ENCODE measurements at places on chromosomes 6 and 20.

DNA sequence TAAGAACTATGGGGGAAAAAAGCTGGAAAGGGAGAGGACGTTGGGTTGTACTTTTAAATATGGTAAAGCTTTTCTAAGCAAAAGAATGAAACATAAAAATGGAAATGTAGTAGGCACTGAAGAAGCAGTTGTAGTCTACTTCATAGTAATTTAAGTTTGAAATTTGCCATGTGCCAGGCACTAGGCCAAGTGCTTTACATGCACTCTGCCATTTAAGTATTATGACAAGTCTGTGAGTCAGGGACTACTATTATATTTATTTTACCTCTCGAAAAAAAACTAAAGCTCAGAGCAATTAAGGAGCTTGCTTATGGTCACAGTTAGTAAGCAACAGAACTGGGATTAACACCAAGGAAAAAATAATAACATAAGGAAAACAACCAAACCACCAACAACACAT lies 257.8 kb downstream of the GMDS start:
- DNase-seq, result no peak

DNA sequence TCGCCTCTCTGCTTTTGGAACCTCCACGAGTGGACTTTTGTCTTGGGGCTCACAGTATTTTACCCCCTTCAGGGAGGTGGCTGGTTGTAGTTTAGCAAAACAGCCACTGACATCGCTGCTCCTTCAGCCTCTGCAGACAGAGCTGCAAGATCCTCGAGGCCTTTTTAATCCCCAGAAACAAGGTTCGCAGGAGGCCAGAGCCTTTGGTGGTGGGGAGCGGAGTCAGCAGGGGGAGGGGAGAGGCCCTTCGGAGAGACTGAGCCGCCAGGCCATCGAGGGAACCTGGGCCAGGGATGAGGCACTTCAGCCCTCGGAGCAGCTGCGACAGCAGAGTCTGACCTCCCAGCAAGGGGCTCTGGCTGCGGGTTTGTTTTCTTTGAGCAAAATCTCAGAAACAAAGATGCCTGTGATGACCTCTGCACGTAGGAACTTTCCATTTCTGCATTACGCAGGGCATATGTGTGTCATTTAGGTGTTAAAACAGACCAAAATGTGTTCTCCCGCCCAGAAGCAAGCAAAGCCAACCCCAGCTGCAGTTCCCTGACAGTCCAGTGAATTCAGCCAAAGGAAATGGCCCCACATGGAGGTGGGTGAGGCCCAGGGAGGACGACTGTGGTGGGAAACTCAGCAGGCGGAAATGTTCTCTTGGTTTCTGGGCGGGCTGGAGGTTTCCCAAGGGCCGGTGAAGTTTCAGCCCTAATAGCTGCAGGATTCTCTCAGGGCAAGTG lies 171.2 kb upstream of the SULF2 start:
- no peak for DNase-seq

GRCh38 chr20:25697132-25697446 lies 436 bp upstream of the ZNF337 start:
- no peak for DNase-seq

DNA sequence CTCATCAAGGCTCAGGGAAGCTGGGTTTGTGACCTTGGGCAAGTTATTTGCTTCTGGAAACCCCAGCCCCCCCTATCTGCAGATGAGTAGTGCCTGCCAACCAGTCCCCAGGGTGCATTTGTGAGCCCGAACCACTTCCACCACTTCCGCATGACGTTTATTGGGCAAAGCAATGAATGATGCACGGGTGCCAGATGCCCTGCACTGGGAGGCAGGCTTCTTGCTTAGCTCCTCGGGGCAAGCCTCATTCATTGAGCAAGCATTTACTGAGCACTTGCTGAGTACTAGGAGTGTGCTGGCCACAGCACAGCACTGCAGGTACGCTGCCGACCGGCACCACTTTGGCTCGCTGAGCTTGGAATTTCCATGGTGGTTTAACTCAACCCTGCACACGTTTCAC lies 60.2 kb downstream of the GNAS-AS1 start:
- DNase-seq, result no peak

DNA sequence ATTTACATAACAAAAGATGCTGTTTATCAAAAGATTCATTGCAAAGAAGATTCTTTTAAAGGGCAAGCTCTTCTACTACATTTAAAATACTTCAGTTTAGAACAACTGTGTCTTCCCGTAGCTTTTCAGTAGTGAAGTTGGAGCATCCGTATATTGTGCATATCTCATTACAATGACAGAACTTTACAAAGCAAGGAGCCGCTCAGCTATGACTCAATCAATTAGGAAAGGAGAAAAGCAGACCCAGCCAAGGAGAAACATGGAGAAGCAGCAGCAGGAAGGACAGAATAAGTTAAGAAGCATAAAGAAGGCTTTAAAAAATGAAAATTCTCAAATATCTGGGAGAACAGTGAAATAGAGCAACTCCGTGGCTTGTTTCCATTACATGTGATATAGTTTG lies 132.6 kb upstream of the SMLR1 start:
- no peak for DNase-seq

DNA sequence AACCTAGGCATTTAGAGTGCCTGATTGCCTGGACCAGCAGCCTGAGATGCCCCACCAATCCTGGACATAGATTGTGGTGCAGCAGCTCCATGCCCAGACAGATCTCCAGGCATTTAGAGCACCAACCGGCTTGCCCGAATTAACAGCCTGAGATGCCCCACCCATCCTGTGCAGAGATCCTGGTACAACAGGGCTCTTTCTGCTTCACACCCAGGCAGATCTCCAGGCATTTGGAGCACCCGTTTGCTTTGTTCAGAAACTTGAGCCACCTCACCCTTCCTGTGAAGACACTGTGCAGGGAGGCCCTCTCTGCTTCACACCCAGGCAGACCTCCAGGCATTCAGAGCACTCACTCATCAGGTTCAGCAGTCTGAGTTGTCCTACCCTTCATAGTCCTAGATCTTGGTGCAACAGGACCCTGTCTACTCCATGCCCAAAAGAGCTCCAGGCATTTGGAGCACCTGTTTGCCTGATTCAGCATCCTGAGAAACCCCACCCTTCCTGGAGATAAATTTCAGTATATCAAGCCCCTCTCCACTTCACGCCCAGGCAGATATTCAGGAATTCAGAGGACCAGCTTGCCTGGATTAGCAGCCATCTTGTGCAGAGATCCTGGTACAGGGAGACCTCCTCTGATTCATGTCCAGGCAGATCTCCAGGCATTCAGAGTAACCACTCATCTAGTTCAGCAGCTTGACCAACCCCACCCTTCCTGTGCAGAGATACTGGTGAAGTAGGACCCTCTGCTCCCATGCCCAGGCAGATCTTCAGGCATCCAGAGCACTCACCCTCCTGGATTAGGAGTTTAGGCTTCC lies 189.2 kb upstream of the FERMT1 start:
- DNase-seq, result no peak

DNA sequence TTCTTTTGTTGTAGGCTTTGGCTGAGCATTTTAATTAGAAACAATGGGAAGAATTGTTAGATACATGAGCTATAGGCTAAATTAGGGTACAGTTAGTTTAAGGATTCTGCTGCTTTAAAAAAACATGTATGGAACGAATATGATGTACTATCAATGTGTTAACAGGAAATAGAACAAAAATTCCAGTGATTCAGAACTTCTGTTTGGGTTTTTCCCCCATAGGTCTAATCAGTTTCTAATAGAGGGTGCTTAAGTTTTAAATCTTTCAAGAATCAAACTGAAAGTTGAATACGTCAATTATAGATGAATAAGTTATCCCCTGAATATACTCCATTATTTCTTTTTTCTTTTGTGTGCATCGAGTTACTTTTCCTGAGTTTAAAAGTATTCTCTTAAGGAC lies 1.9 kb downstream of the TAB2 start:
- no peak for DNase-seq

DNA sequence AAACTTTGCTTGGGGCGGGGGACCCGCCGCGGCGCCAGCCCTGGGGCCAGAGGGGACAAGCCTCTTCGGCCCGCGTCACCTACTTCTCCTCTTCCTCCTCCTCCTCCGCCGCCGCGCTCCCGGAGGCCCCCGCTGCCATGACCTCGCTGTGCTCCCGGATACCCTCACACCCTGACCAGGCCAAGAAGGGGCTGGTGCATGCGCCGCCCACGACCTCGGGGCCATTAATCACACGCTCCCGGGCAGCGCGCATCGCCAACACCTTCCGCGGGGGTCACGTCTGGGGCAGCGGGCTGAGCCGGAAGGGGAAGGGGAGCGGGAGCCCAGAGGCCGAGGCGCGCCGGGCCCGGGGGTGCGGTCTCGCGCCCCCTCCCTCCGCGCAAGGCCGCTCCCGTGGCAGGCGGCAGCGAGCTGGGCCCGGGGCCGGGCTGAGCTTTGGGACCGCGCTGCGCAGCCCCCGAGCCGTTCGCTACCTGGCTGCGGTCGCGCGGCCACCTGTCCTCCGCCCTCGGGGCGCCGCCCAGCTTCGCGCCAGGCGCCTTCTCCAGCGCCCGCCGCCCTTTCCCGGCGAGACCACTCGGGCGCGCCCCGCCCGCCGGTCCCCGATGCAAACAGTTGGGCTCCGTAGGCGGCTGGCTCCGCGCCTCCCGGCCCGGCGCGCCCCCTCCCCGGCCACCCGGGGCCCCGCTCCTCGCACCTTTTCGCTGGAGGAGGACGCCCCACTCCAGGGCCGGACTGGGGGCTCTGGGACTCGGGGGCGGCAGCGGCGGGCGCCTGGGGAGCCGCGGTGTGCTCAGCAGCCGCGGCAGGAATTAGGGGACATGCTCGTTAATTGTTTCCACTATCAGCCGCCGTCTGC lies 575 bp upstream of the CNR1 start:
- no peak for DNase-seq

DNA sequence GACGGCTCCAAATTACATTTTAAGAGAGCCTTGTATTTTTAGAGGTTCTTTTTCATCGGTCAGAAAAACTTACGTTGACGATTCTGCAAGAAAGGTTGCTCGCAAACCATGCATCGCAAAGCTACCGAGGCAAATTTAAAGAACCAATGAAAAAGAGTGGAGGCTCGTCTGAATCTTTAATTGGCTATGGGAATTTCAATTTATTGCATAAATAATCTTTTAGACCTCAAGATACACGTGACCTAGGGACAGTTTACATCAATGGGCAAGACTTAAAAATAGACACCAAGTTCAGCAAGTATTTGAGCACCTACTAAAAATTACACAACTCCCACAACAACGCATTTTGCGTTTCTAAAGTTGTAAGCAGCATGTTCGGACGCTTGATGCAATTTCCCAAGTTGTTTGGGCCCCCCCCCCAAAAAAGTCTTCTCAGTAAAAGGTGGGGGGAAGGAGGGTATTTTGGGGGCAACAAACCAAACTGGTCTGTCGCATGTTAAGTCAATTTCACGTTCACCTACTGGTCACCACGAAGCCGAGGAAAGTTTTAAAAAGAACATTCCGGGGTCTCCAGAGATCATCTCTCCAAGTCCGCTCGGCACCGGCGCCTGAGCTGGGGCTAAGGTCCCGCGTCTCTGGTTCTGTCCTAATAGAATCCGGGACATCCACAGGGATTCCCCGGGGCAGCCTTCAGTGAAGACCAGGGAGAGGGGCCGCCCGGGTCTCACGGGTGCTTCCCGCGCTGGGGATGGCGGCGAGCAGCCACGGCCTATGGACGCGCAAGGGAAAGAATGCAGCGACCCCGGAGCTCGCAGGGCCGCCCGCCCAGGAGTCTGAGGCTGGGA lies 851 bp downstream of the SNX5 start:
- no peak for DNase-seq

GRCh38 chr20:62898970-62899632 lies 27.2 kb downstream of the DIDO1 start:
- DNase-seq, result no peak

- no peak for DNase-seq
Measured at GRCh38 chr20:31538326-31538725, 24.1 kb downstream of the HM13 start.

- DNase-seq, result no peak
Measured at GRCh38 chr6:20266851-20267608, 54.8 kb upstream of the MBOAT1 start.

- DNase-seq, result no peak
Measured at GRCh38 chr20:49890471-49891361, 24.6 kb downstream of the SPATA2 start.

- no peak for DNase-seq
Measured at GRCh38 chr6:152669895-152670294, 27.8 kb upstream of the MYCT1 start.

DNA sequence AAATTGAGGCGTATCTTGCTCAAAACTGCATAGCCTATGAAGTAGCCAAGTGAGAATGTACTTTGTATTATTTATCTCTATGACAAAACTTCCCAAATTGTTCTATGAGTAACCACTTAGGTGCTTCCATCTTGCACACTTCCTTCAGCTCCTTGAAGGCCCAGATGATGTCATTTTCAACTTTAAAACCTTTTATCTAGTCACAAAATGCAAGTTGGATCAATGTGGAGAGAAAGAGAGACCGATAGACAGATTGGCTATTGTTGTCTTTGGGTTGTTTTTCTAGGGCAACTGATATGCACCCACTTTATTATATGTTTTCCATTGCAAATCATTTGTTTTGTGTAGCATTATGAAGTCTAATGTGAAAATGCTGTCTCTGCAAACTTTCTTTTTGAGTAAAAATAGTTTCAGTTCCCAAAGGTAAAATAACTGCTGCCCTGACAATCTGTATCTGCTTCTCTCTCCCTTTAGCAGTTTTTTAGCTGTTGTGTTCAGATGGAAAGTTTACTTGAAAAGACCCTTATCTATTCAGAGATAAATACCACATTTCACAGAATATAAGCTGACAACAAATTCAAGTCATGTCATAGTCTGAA lies 73.7 kb upstream of the CITED2 start:
- no peak for DNase-seq

DNA sequence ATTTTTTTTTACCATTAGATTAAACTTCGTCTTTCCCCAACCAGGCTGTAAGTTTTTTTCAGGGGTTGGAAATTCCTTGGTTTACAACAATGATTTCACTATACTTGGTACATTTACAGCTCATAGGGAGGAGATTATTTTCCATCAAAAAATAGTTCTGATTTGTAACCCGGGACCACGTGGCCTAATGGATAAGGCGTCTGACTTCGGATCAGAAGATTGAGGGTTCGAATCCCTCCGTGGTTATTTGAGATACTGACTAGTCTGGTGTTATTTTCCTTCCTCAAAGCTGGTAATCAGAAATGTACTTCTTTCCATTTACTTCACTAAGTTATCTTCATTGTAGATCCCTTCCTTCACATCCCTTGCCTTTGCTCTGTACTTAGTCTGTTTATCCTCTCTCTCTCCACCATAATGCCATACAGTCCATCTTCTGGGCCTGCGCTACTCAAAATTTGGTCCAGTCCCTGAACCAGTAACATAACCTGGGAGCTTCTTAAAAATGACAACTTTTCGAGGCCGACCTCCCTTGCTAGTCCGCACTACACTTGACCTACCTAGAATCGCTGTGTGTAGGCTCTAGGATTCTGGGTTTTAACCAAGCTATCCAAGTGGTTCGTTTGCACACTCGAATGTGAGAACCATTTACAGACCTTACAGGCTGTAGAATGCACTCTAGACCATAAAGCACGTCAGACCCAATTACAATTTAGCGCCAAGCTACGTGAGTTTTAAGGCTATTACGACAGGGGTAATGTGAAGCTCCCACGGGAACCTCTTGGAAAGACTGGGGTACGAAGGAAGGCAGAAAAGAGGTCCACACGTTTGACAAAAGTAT lies 42.1 kb upstream of the BTN3A2 start:
- DNase-seq, result no peak

GRCh38 chr6:49553384-49553783 lies 2.9 kb downstream of the C6orf141 start:
- DNase-seq, result no peak

- DNase-seq, result no peak
Measured at GRCh38 chr6:131914967-131915751, 36.0 kb downstream of the CCN2 start.

Data from activated CD4-positive, alpha-beta T cell treated with anti-CD3 and anti-CD28 coated beads for 1 hour (primary cell).